BJ (cell line): ENCODE measurements at places on chromosomes 6 and 20. TPM values are rescaled to one million over a fixed set of nuclear protein-coding genes. Genes with fewer than 3 reads are reported as not detected.

PDYN gene
- not detected in 2 replicates for polyA plus RNA-seq

DNA sequence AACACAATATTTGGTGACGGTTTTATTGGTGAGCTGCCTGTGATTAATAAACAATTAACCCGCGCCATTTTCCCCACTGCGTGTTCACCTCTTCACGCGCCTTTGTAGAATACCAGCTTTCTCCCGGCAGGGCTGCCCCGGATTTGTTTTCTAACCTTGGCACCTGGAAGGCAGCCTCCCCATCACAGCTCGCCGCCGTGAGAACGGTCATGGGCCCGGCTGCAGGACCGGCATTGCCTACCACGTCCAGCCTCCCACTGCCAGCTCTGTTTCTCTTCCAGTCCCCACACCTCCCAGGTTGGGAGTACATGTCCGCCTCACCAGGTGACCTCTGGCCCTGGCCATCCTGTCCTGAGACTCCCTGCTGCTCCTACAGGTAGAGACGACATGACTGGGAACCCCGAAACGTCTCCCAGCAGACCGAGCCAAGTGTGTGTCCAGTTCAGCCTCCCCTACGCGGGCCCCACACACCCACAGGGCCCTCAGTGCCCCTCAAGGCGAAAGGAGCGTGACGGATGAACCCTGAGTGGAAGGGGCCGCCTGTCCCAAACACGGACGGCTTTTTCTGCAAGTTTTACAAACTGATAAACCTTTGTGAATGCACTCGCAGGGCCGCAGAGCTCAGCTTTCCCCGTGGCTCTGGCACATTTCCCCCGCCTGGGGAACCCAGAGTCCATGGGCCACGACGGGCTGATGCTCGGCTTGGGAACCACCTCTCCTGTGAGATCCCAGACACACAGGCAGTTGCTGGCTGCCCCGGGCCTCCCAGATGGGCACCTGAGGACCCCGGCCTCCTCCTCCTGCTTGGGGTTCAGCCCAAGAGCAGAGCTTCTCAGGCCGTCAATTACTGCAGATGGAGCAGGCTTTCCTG is 25.7 kb downstream of the FRMD1 start:
- DNase-seq, result no peak

DNA sequence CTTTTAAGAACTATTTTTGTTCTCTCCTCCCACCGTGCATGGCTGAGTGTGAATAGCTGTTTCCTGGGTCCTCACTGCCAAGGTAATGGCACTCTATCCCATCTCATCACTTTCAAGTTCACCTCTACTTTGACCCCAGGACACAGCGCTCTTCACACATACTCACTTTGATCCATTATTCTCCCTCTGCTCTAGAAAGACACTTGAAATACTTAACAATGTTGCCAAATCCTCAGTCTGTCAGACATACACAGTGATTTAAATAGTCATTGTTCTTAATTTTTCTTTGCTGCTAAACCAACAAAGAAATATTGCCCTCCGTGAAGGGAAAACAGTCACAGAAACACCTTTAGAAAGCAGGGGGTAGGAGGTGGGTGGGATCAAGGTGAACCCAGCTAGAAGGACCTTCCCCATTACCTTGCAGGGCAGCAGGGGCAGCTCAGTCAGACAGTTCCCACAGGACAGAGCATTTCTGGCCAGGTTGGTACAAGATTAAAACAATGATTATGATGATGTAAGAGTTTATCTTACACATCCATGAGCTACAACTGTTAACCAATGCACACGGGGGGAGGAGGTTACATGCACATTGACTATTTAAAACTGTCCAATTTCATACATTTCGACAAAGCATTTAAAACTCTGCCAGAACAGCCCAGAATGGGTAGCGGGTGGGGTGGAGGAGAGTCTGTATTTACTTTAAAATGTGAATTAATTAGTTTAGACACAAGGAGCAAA is 2.4 kb downstream of the SLC22A23 start:
- DNase-seq, result no peak

GRCh38 chr6:67811239-67812037 is 823.6 kb upstream of the ADGRB3 start:
- DNase-seq, result no peak
